Lower lobe of right lung (tissue), 2 donors: ENCODE measurements at places on chromosomes 7 and 10.

DNA sequence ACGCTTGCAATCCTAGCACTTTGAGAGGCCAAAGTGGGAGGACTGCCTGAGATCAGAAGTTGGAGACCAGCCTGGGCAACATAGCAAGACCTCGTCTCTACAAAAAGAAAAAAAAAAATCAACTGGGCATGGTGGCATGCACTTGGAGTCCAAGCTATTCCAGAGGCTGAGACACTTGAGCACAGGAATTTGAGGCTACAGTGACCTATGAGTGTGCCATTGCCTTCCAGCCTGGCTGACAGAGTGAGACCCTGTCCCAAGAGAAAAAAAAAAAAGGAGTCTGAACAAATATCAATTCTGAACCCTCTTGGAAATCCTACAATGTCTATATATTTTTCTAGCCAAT lies 126.8 kb upstream of the NRP1 start:
- DNase-seq = no peak

DNA sequence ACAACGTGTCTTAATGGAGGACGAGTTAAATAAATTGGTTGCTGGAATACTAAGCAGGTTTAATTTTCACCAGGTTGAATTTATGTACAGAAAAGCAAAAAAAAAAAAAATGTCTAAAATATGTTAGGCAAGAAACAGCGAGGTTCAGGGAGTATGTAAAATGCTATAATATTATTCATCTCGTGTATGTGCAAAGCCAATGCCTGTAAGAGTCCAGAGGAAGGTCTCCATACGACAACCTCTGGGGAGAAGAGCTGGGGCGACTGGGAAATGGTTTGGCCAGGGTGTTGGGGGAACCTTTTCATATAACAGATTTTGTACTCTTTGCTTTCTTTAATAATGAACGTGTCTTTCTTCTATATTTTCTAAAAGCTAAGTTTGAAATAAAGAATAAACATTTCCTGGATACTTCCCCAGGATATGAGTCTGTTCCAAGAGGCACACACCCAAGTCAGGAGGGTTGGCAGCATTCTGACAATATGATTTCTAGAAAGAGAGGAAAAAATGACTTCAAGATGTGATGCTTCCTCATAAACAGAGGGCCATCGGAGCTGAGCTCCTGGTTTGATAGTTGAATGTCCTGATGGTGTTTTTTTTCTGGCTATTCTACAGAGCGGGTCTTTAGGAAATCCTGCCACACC lies 208.6 kb upstream of the MGMT start:
- DNase-seq = no peak

DNA sequence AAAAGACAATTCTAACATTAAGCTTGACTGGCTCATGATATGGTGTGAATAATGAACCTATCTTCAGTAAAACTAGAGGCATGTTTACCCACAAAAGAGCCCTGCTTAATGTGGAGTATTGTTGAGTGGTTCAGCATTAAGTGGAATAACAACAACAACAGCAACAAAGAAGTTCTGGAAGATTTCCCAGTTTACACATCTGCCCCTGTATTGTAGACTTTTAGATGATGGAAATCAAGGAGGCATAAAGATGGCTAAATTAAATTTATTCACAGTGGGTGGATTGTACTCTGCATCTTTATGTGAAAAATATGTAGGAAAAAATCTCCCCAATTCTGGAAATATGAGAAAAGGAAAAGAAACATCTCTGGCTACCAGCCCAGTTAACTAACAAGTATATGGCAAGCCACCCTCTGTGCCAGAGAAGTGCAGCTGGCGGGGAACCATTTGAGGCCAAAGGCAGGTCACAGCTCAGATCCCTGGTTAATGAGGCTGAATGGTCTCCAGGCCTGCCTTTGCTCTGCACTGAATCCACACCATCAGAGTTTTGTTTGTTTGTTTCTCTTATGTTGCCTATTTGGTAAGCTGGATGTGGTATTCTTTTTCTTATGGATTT lies 186.0 kb downstream of the SEMA3D start:
- no peak for DNase-seq

DNA sequence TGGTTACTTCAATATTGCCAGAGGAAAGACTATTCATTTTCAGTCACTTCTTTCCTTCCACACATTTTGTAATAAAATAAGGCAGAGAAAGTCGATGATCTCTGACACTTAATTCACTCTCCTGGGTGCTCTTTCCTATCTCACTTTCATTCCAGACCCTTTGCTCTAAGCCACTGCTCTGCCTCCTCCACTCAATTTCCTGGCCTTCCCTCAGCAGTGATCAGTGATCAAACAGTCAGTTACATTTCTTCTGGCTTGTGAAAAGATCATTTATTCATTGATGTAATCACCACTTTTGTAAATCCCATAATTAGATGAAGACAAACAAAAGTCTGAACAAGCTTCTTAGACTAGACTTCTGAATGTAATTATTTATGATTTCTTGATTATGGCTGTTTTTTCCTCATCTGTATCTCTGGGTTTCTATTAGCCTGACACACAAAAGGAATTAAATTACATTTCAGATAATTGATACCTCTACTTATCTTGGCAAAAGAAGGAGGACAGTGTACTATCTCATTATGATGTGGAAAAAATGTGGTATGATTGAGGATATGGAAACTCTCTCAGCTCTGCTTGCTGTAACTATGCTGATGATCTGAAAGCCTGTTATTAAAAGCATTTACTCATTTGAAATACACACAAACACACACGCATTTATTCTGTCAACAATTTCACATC lies 1102.3 kb downstream of the GRM8 start:
- no peak for DNase-seq

DNA sequence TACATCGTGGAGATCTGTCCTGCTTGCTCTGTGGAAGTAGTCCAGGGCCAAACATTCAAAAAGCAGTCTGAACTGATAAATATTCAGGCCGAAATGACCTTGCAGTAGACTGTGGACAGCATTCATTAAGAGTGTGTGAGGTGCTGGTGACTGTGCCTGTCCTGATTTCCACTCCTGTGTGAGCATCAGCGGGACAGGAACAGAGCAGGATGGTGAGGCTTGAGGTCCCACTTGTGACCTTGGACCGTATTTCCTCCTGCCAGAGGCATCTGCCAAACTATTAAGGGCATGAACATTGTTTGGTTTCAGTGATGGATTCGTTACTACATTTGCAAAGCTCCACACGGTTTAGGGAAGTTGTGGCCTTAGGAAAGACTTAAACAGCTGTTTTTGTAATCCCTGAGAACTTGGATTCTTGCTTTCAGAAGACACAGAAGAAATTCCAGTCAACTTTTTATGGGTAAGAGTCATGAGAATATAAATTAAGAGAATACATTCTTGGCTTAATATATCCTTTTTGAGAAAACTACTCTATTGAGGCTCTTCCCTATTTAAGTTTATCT lies 32.8 kb downstream of the CCNY start:
- DNase-seq = no peak

- DNase-seq = no peak
These were observed 313.0 kb upstream of the NPVF start for GRCh38 chr7:25541094-25541821.

DNA sequence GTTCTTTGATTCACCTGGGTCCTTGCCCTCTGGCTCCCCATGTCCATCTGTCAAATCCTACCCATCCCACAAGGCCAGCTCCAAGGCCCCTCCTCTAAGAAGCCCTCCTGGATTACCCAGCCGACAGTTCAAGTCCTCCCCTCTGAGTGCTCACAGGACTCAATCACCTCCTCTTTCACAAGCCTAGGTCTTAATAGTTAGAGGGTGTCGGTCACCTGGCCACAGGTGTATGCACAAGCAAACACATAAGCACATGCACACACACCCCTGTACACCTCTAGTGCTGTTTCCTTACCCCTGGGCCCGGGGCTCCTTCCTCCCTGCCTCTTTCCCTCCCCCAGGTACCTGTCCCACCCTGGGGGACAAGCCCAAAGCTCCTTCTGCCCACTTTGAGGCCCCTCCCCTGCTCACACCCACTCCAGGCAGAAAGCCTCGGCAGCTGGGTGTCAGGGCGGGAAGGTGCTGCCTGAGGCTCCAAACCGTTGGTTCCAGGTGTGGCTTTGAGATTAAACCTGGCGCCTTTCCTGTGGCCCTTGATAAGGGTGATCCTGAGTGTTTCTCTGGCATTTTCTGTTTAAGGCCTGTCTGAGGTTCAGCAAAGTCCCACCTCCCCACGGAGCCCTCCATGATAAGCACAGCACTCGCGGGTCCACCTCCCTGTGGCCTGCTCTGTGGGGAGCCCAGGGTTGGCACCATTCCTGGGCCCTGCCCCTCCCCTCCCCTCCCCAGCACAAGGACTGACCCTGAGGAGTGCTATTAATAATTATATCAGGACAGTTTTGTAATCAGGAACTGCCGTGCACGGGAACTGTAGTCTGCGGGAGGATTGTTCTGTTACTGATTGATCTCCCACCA lies 14.6 kb upstream of the AQP1 start:
- peak; percentile 80 for DNase-seq

GRCh38 chr10:8616166-8616565 lies 561.7 kb downstream of the GATA3 start:
- DNase-seq = no peak

DNA sequence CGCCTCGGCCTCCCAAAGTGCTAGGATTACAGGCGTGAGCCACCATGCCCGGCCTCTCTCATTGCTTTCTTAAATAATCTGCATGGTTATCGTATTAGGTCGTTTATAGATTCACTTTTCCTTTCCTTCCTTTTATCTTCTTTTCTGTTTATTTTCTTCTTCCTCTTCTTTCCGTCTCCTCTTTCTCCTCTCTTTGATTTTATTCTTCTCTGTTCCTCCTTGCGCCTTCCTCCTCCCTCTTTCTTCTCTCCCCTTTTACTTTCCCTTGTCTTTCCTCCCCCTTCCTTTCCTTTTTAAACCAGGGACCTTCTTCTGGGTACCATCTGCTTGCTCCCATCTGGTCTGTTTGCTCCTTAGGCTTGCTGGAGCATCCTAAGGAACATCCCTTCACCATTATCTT lies 18.6 kb downstream of the MLLT10 start:
- DNase-seq = no peak

DNA sequence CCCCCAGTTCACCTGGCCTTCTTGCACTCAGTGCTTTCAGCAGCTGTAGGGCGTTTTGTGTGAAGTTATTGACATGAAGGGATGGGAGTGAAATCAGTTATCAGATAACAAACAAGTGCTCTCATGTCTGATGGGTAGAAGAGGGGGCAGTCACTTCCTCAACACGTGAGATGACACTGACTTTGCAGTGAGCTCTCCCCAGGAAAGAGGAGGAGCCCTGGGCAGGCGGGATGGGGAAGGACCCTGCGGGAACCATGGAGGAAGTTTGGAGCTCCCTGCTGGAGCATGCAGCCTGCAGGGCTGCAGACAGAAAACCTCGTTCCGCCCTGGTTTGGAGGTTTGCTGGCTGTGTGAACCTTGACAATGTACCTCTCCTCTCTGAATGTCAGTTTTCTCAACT lies 38.7 kb downstream of the GPR26 start:
- no peak for DNase-seq

DNA sequence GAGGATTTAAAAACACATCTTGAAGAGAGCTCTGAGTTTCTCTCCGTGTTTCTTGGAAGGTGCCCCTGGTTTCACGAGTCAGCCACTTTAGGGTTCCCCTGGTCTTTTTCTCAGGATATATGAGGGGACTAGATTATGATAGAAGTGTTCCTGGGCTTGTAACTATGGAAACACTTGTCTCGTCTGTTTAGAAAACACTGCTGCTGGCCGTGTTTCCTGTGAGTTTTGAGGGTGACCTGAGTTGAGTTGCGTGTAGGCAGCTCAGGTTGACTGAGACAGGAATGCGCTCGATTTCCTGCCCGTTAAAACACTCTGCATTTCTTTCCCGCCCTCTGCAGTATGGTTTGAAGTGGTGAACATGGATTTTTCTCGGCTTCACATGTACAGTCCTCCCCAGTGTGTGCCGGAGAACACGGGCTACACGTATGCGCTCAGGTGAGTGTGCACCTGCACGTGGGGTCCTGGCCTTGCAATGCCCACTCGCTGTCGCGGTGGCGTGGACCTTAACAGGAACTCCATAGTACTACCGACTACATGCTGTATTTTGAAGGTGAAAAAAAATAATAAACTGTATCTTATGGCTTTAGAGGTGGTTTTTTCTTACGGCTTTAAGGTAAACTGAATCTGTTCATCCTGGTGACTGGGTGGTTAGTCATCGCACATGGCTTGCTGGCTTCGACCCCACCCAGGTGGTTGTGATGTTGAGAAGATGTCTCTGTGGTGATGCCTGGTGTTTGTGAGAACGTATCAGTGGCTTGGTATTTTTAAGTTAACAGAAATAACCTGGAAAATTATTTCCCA lies at the start of gene SUN1:
Gene SUN1 (plus strand): TSS at position 310 of the 801 bp plus-strand sequence. CDS start 49 bp downstream, at position 359.
- no peak for DNase-seq

GRCh38 chr10:21403256-21404015 lies 122.0 kb downstream of the SKIDA1 start:
- no peak for DNase-seq

- no peak for DNase-seq
These were observed 315.3 kb downstream of the HPSE2 start for GRCh38 chr10:98920360-98920759.

- DNase-seq = peak; percentile 80
These were observed 45.2 kb upstream of the BHLHA15 start for GRCh38 chr7:98165827-98166667.

DNA sequence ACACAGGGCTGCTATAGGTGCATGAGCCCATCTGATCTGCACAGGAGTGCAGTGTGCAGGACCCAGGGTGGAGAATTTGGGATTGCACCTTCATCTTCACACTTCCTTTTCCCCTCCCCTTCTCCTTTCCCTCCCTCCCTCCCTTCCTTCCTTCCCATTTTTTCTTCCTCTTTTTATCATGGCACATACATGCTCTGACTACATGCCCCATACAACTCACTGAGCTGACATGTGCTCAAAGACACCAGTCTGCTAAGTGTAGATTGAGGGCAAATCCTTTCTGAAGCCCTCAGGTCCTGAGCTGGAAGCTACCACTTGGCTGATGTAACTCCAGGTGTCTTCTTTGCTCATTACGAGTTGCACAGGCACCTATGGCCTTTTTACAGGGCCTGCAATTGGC lies 365.3 kb upstream of the ZNF32 start:
- DNase-seq = no peak

GRCh38 chr7:157840914-157841772 lies 504.3 kb downstream of the DNAJB6 start:
- peak; percentile 35 for DNase-seq

DNA sequence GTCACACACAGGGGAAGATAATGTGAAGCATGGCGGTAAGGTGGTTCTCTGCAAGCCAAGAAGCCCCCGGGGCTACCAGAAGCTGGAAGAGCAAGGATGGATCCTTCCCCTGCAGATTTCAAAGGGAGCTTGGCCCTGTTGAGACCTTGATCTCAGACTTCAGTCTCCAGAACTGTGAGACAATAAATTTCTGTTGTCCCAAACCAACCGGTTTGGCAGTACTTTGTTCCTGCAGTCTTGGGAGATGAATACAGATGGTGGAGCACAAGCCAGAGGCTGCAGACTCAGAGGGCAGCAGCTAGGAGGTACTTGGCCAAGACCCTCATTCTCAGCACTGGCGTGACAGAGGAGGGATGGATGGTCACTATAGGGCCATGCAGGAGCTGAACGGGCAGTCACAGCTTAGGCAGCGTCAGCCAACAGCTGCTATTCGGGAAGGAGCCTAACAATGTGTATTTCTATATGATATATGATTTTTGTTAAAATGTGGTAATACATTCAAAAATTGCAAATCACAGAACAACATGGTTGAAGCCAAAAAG lies 387.3 kb downstream of the TNS3 start:
- DNase-seq = no peak
